ENCODE measurements at places on chromosomes 1 and 21. TPM values are rescaled to one million over a fixed set of nuclear protein-coding genes. Genes with fewer than 3 reads are reported as not detected.

The SYF2 gene
- 50.3 TPM for total RNA-seq

The CD2 gene
- not detected for total RNA-seq

The SFT2D2 gene
- 38.7 TPM for total RNA-seq

The OR2L8 gene
- not detected for total RNA-seq

DNA sequence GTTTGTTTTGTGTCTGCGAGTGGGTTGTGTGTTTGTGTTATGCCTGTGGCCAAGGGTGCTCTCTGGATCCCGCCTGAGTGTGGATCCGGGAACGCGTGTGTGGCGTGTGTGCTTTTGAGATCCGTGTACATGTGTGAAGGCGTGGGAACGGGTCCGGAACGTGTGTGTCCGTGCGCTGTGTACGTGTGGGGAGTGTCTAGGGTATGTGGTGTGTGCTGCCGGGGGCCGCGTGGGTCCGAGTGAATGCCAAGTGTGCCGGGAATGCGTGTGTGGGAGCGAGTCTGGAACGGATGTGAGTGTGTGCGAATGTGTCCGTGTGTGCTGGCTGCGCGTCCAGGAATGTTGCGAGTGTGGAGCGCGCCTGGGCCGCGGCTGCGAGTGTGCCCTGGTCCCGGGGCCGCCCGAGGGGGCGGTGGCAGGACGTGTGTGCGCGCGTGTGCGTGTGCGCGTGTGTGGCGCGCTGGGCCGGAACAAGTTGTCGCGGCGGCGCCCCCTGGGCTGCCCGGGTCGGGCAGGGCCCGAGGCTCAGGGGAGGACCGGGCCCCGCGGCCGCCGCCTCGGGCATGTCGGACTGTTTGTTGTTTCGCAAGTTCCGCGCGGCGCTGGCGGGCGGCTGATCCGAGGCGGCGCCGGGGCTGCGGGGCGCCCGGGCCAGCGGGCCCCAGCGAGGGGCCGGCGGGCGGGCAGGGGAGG, 953 bp downstream of the PTPRU start:
- H3K27ac ChIP-seq, result no peak overlapping the region
- peak overlapping the region; percentile 86 for H3K4me3 ChIP-seq
- H3K27me3 ChIP-seq, result no peaks in the 10 kb centered on the region

DNA sequence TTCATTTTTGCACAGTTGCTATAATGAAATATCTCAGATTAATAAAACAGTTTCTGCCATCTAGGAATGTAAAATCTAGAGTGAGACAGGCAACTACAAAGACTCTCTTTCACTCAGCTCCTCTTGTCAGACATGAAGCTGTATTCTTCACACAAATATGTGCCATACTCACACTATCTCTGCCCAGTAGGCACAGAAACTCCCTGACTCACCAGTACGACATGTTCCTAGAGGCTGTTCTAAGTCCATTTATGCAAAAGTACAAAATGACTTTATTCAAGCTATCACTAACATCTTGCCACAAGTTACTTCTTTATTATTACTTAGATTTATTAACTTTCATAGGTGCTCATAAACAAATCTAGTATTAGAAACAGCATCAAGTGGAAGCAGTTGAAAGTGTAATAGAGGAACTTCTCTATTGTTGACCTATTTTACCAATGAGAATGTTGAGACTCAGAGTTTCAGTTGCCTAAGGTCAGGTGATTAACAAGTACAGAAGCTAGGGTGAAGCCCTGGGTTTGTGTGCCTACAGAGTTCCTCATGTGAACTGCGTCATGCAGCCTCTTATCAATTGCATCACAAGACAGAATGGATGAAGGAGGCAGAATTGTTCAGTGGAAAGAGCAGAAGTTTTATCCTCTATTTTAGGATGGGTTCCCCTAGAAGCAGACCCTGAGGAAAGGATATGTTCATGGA, 98.9 kb downstream of the RGS2 start:
- no peaks in the 10 kb centered on the region for H3K27me3 ChIP-seq
- peaks cover 11% of the 10 kb centered on the region for H3K4me1 ChIP-seq
- no peak overlapping the region for H3K27ac ChIP-seq
- peak; percentile 47 for DNase-seq

GRCh38 chr1:171988243-171988885, 147.1 kb downstream of the DNM3 start:
- no peak overlapping the region for H3K4me3 ChIP-seq
- H3K27me3 ChIP-seq, result no peaks in the 10 kb centered on the region
- H3K27ac ChIP-seq, result no peak overlapping the region
- no peak for DNase-seq

GRCh38 chr1:10692401-10693021, 103.9 kb downstream of the CASZ1 start:
- H3K4me1 ChIP-seq, result no peaks in the 10 kb centered on the region
- H3K4me3 ChIP-seq, result no peak overlapping the region
- H3K36me3 ChIP-seq, result no peaks in the 10 kb centered on the region
- peak; percentile 10 for DNase-seq

DNA sequence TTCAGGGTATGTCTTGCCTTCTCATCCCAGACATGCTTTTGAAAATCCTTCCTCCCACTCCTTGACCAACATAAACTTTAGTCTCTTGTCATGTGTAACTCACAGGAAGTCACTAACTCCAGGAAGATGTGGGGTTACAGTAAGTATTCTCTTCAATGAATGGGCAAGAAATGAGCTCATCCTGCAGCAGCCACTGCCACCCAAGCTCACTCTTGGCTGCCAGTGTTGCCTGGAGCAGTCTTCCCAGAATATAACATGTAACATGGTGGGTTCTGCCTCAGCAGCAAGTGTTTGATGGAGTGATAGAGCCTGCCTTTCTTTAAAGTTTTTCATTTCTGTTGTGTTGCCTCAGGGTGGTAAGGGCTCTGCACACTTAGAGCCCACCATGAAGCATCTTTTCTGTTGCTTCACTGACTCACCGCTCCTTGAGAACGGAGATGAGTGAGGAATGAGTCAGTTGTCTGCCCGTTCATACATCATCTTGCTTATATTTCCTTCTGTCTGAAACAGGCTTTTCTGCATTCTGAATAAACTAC, 187.0 kb downstream of the TPR start:
- H3K27ac ChIP-seq, result peak overlapping the region; percentile 96
- peak; percentile 97 for DNase-seq
- peak overlapping the region; percentile 64 for H3K4me3 ChIP-seq
- no peaks in the 10 kb centered on the region for H3K36me3 ChIP-seq
- H3K27me3 ChIP-seq, result no peaks in the 10 kb centered on the region
- peaks cover 73% of the 10 kb centered on the region for H3K4me1 ChIP-seq

GRCh38 chr1:23369335-23370013, at the start of gene ZNF436:
TSS of gene ZNF436 (minus strand) at chr1:23369836. CDS start at chr1:23368005, 1,831 bp downstream.
- DNase-seq, result peak; percentile 85
- H3K27me3 ChIP-seq, result no peaks in the 10 kb centered on the region
- peaks cover 18% of the 10 kb centered on the region for H3K36me3 ChIP-seq
- H3K4me3 ChIP-seq, result peak within 1 kb of the TSS; percentile 83
- H3K4me1 ChIP-seq, result peaks cover 31% of the 10 kb centered on the region

DNA sequence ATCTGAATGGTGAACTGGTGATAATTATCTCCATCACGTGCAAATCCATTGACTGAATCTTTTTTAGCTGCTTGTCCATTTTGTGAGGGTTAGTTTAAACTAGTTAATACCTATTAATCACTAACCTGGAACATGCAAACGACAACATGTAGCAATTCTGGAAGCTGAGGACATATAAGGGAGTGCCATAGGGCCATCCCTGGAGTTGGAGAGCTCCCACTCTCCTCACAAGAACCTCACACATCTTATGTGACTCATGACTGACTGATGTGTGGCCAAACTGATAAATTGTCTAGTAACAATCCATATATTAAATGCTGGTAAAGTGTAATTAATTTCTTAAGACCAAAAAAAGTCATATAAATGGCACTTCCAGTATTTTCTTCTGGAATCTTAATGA, 62.9 kb upstream of the HOOK1 start:
- peak; percentile 39 for DNase-seq
- no peaks in the 10 kb centered on the region for H3K27me3 ChIP-seq
- H3K4me1 ChIP-seq, result peaks cover 33% of the 10 kb centered on the region
- H3K27ac ChIP-seq, result no peak overlapping the region
- no peak overlapping the region for H3K4me3 ChIP-seq

GRCh38 chr1:30883389-30884172, 25.0 kb downstream of the SDC3 start:
- H3K36me3 ChIP-seq, result no peaks in the 10 kb centered on the region
- DNase-seq, result no peak
- H3K4me1 ChIP-seq, result peaks cover 20% of the 10 kb centered on the region

- H3K36me3 ChIP-seq, result no peaks in the 10 kb centered on the region
- H3K27me3 ChIP-seq, result no peaks in the 10 kb centered on the region
- no peak overlapping the region for H3K4me3 ChIP-seq
- peak; percentile 85 for DNase-seq
Measured at GRCh38 chr1:183807549-183808168, 2.7 kb downstream of the RGL1 start.

- H3K4me3 ChIP-seq, result no peak overlapping the region
- no peaks in the 10 kb centered on the region for H3K36me3 ChIP-seq
- no peak overlapping the region for H3K27ac ChIP-seq
- no peaks in the 10 kb centered on the region for H3K4me1 ChIP-seq
- DNase-seq, result peak; percentile 20
- no peaks in the 10 kb centered on the region for H3K27me3 ChIP-seq
Measured at GRCh38 chr1:195580988-195581387, 1027.3 kb downstream of the KCNT2 start.

DNA sequence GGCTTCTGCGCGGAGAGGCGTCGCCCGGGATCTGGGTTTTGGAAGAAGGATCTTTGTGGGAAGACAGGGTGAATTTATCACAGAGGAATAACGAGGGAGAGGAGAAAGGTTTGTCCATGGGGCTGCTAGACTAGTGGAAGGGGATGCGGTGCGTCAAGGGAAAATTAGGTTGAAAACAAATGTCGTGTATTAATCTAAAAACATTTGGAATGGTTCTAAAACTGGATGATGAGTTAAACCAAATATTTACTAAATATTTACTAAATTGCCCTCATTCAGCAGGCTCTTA, 647 bp downstream of the RO60 start:
- H3K36me3 ChIP-seq, result no peaks in the 10 kb centered on the region
- H3K4me3 ChIP-seq, result peak overlapping the region; percentile 91
- H3K27me3 ChIP-seq, result no peaks in the 10 kb centered on the region
- peak overlapping the region; percentile 97 for H3K27ac ChIP-seq
- no peak for DNase-seq

GRCh38 chr1:38867208-38867607, 5.9 kb downstream of the MYCBP start:
- no peaks in the 10 kb centered on the region for H3K27me3 ChIP-seq
- H3K4me1 ChIP-seq, result peaks cover 7% of the 10 kb centered on the region
- DNase-seq, result no peak
- H3K36me3 ChIP-seq, result peaks cover 8% of the 10 kb centered on the region
- no peak overlapping the region for H3K4me3 ChIP-seq
- H3K27ac ChIP-seq, result no peak overlapping the region

DNA sequence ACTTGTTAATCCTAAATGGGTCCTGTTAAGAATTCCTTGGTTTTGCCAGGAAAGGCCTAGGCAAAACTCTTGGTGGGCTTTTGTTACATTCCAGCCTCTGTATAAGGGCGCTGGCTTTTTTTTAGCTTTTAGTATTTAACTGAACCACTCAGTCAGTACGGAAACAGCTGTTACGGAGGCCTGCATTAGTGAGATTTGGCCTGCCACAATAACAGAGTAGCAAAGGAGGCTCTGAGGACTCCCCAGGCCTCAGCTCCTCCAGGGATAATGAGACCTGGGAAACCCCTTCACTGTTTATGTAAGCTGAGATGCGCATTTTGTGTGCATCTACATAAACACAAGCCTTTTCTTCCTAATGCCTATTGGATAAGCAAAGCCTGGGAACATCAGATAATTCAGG, 210.2 kb downstream of the APP start:
- no peak overlapping the region for H3K4me3 ChIP-seq
- no peak overlapping the region for H3K27ac ChIP-seq
- DNase-seq, result no peak
- H3K4me1 ChIP-seq, result peaks cover 16% of the 10 kb centered on the region

- H3K27me3 ChIP-seq, result no peaks in the 10 kb centered on the region
- peaks cover 3% of the 10 kb centered on the region for H3K4me1 ChIP-seq
- H3K36me3 ChIP-seq, result no peaks in the 10 kb centered on the region
- no peak for DNase-seq
- no peak overlapping the region for H3K27ac ChIP-seq
Measured at GRCh38 chr1:65911679-65912078, 119.0 kb downstream of the PDE4B start.

DNA sequence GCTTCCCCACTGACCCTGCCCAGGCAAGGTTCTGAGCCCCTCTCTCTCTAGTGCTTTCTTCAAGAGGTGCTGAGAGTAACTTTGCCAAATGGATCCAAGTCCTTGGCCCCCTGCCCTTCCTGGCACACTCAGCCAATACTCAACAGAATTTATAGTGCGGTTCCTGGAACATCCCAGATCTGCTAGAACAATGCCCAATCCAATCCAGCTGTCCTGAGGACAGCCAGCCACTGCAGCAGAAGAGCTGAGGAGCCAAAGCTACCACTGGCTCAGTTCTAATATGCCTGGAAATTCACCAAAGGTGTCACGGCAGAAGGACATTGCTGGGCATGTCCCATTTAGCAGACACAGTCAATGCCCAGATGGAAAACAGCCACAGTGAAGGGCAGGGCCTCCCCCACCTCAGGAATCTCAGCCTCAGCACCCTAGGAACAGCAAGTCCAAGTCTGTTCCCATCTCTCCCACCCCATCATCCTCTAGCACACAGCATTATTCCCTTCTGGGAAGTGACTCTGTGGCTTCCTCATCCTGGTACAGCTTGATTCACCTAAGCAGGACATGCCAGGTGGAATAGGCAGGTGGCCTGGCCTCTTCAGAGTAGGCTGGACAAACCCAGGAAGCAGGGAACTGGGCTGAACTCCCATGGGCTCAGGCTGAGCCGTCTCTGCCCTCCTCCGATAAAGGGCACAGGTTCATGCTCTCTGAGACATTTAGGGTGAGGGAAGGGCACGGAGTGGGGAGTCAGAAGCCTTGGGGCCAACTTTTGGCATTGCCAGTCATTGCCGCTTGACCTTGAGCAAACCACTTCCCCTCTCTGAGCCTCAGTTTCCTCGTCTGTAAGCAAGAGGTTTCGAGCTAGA, 24.6 kb downstream of the PMVK start:
- no peak for DNase-seq
- H3K27ac ChIP-seq, result no peak overlapping the region

Data from GM23248 (cell line).